ENCODE measurements at places on chromosomes 2 and 18. TPM values are rescaled to one million over a fixed set of nuclear protein-coding genes. Genes with fewer than 3 reads are reported as not detected.

The ZBTB7C gene
- total RNA-seq = 15.1 TPM

The REG1B gene
- not detected for total RNA-seq

The GAREM1 gene
- total RNA-seq = 5.6 TPM

DNA sequence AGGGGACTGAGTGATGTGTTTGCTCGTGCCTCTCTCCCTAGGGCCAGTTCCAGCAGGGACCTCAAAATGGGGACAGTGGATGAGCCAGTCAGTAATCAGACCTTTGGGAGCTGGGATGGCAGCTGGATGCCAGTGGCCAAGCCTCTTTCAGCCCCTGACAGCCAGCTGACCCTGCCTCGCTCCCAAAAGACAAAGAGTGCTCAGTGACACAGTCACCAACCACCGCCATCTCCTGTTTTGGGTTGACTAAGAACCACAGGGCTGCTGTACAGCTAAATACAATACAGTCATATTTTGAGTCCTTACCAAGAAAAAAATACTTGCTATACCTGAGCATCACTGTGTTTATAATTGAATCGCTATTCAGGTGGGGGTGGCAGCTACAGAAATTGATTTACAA lies 75.7 kb downstream of the POU3F3 start:
- DNase-seq = no peak

DNA sequence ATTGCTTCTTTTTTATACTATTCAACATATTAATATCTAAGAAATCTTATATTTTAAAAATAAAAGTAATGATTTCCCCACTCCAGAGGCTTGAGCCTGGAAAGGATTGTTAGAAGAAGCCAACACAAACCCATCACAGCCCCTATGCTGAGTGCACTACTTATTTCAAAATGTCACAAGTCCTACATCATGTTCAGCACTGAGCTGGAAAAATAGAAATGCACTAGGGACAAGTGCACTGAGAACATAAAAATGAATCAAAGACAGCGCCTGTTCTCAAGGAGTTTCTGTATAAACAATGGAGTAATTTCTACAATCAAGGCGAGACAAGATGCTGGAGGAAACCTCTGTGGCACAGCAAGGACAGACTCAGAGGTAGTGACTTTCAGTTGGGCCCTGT lies 155.0 kb downstream of the TXNL1 start:
- DNase-seq = no peak

DNA sequence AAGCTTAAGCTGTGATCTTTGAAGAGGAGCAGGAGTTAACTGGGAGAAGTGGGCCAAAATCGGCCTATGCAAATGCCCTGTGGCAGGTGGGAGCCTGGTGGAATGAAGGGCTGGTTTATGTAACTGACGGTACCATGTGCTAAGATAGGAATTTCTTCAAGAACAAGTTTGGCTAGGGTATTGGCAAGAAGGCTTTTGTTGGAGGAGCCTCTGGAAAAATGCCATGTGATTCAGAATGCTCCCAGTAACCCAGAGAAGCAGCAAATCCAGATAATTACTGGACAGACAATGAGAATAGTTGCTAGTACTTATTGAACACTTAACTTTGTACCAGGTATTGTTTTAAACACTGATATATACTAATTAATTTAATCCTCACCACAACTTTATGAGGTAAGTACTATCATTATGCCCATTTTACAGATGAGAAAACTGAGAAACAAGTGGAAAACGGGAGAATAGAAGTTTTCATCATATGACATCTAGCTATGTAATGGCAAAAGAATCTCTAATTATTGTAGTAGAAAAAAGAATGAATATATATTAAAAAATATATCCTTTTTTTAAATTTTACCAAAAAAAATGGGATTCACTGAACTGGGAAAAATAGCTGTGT lies 9.1 kb upstream of the FAM124B start:
- DNase-seq = no peak

DNA sequence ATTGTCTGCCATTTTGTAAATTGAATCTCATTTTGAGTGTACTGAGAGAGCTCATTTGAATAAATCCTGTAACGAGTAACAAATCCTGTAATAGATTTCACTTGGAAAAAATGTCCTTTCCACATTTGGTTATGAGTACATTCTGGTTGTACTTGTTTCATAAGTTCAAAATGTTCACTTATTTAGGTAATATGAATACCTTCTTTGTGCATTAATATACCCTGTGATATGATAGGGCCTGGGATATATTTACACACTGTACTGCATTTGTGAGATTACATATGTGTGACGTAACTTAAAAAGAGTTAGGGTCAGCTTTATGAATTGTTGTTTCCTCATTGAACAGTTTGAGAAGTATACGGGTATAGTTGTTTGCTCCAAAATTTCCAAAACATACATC lies 16.1 kb downstream of the AGFG1 start:
- DNase-seq = no peak

DNA sequence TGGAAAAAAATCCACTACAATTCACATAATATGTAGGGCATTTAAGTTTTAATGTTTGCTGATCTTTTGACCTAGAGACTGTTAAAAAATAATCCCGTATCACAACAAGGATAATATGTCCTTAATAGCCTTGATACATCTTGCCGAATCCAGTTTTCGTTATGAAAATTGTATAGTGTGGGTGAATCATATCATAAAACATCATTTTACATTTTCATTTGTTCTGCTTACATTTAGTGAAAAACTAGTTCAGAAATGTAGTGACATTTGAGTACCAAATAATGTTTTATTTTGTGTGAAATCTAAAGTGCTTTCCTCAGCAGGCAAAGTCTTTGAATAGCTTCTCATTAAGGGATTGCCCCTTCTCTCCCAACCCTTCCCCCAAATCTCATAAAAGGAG lies 1.9 kb downstream of the AFTPH start:
- no peak for DNase-seq

GRCh38 chr2:215015421-215015820 lies 123.0 kb downstream of the ABCA12 start:
- no peak for DNase-seq

GRCh38 chr18:13207294-13207693 lies 11.3 kb upstream of the LDLRAD4 start:
- DNase-seq = no peak
